Foreskin keratinocyte (primary cell): ENCODE measurements at places on chromosomes 1 and 21. TPM values are rescaled to one million over a fixed set of nuclear protein-coding genes. Genes with fewer than 3 reads are reported as not detected.

DNA sequence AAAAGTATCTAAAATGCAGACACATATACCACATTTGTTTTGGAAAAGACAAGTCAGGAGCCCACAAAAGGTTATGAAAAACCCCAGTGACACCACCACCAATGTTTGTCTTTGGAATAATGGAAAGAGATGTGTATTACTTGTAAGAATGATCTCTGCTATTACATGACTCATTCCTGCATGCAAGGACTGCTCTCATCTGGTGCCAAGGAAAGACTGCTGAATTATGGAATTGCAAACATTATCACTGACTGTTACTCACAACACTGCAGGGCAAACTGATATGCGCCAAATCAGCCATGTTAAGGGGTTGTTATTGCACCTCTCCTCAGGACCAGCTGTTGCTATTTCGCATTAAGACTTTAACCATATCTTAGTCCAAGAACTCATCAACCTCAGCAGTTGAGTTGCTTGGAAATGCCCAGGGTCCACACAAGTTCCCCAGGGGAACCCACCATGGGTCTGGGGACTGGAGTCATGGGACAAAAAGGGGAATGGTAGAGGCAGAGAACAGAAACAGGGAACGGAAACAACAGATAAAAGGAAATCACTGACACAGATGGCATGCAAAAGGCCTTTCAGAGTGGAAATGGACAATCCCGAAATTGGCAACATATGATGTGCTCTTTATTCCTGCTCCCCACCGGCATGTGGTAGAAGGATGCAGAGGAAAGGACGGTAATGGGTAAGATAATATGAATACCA, 34.4 kb downstream of the CAPZB start:
- peak; percentile 78 for DNase-seq

DNA sequence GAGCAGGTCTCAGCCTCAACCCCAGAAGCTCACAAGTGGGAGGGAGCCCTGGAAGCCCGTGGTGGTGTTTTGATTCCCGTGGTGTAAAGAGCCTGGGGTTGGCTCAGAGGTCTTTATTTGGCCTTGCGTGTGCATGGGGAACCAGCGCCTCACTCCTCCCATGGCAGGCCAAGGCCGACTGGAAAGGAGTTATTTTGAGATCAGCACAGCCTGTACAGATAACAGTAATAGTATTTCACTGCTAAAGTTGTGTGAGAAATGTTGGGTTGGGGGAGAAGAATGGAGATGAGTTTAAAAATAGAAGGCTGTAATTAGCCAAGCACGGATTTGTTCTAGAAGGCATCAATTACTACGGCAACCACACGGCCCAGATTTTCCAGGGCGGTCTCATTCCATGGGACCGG, 186.5 kb downstream of the DYRK1A start:
- no peak for DNase-seq

GRCh38 chr1:208935517-208936187, 647.9 kb upstream of the CAMK1G start:
- DNase-seq, result no peak

Gene S100A4
- polyA plus RNA-seq, result 22.8 and 43.2 TPM in 2 replicates

Gene EVI5
- polyA plus RNA-seq, result 2.6 and 3.3 TPM in 2 replicates

- DNase-seq, result peak; percentile 33
Measured at GRCh38 chr1:204572923-204573922, 57.0 kb downstream of the MDM4 start.

Gene PRKAA2
- 0.02 and 0.03 TPM in 2 replicates for polyA plus RNA-seq

Gene BACE2
- polyA plus RNA-seq, result 64.6 and 80.0 TPM in 2 replicates
